ENCODE measurements at places on chromosomes 13 and 19. TPM values are rescaled to one million over a fixed set of nuclear protein-coding genes. Genes with fewer than 3 reads are reported as not detected.

The SLAIN1 gene
- 16.8 TPM for total RNA-seq

The MYO16 gene
- total RNA-seq = 1.2 TPM

The ZNF763 gene
- 1.7 TPM for total RNA-seq

DNA sequence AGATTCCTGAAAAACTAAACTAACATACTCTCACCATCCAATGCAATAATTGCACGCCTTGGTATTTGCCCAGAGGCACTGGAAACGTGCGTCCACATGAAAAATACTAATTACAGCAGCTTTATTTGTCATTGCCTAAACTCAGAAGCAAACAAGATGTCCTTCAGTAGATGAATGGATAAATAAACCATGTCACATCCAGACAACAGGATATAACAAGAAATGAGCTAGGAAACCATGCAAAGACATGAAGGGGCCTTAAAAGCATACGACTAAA lies 25.0 kb downstream of the ELL start:
- DNase-seq = no peak

DNA sequence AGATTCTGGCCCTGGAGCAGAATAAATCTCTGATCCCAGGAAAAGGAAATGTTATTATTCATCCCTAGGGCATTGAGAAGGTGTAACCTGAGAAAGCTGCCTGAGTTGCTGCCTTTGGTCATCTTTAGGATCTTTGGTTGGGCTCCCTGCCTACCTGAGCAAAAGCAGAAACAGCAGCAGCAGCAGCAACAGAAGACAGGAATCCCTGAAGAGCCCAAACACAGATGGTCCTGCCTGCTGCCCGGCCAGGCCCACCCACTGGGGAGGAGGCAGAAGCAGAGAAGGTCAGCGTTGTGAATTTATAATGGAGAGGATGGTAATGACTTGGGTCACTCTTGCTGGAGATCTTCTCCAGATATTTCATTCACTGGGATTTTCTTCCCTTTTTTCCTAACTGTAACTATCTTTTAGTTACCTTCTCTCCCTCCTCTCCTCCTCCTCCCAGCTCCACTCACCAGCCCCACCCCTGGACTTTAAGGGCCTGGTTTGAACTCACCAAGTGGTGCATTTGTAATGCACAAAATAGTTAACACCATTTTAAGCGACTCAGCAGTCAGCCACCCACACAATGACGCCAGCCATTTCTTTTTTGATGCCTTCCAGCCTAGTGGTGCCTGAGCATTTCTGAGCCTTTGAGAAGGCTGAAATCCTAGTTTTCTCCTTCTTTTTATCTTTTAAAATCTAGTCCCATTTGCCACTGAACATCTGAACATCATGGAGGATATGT lies 91.7 kb downstream of the HSPH1 start:
- no peak for DNase-seq

GRCh38 chr19:5024282-5024681 lies 55.4 kb downstream of the KDM4B start:
- no peak for DNase-seq

DNA sequence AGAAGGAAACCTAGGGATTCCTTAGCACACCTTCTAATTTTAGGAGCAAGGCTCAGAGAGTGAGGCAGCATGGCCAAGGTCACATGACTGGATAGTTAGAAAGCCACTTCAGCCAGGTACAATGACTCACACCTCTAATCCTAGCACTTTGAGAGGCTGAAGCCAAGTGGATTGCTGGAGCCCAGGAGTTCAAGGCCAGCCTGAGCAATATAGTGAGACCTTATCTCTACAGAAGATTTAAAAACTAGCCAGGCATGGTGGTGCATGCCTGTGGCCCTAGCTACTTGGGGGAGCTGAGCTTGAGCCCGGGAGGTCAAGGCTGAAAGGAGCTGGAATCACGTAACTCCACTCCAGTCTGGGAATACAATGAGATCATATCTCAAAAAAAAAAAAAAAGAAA lies 69.2 kb downstream of the TEX26 start:
- no peak for DNase-seq

DNA sequence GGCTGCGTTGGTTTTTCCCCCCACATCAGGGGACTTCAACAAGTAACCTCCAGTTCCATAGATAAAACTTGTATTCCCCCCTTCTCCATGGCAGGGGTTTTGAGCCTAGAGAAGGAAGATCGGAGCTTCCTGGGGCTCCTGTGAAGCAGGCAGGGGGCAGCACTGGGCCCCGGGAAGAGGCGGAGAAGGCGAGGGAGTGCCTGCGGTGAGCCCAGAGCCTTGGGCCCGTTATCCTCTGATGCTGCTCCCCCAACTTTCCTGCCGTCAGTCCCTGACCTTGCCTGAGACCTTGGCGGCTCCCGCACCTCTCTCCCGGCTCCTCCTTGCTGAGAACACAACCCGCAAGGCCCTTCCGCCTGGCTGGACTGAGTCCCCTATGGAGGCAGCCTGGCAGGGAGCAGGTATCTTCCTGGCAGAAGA lies 2.5 kb downstream of the LIPE start:
- DNase-seq = no peak

DNA sequence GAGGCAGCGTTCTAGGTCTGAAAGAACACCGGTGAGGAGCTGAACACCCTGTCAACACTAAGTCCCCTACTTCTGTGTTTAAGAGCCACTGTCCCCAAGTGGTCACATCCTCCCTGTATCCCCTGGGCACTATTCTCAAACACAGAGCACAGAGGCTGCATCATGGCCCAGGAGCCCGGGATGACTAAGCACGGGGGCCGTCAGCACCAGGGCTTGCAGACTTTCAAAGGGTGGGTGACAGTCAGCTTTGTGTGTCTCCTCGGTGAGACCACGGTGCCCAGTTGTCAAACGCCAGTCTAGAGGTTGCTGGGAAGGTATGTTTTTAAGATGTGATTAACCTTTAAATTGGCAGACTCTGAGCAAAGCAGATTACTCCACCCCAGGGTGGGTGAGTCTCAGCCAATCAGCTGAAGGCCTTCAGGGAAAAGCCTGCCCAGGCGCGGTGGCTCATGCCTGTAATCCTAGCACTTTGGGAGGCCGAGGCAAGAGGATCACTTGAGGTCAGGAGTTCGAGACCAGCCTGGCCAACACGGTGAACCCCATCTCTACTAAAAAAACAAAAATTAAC lies 8.0 kb downstream of the MAP2K2 start:
- DNase-seq = no peak
